ENCODE measurements at places on chromosomes 5 and 9. TPM values are rescaled to one million over a fixed set of nuclear protein-coding genes. Genes with fewer than 3 reads are reported as not detected.

DNA sequence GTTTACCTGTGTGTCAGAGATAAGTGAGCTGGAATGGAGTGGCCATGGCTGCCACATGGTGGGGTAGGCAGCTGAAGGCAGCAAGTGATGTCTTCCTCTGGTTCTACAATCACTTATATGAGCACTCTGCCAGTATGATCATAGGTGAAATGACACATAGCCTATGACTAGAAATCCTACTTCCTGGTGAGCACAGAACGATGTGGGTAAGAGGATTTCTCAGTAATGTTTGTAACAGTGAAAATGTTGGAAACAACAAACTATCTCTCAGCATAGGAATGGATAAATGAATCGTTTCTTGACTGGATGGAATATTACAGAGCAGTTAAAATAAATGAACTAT is 187.0 kb upstream of the S1PR3 start:
- DNase-seq, result no peak

GRCh38 chr9:87478226-87478992 is 19.3 kb upstream of the DAPK1 start:
- no peak for DNase-seq

- DNase-seq, result no peak
Observed at GRCh38 chr5:154826-155225, 36.5 kb upstream of the LRRC14B start.

The SPZ1 gene
- not detected for polyA plus RNA-seq

The OR1J1 gene
- not detected for polyA plus RNA-seq

The DPYSL3 gene
- polyA plus RNA-seq, result 14.5 TPM

Data from foreskin keratinocyte (primary cell).